Epithelial cell of alveolus of lung (primary cell): ENCODE measurements at places on chromosomes 2 and 18. TPM values are rescaled to one million over a fixed set of nuclear protein-coding genes. Genes with fewer than 3 reads are reported as not detected.

Gene SCN7A
- total RNA-seq, result 3.5 and 5.2 TPM in 2 replicates

Gene PSMA8
- not detected in 2 replicates for total RNA-seq

Gene HMSD
- 0.16 and 0.78 TPM in 2 replicates for total RNA-seq

Gene TNS1
- total RNA-seq, result 29.6 and 78.2 TPM in 2 replicates

Gene ANTXR1
- 35.7 and 98.2 TPM in 2 replicates for total RNA-seq
